D721Med (cell line): ENCODE measurements at places on chromosomes 5 and 9.

- no peak for DNase-seq
Observed at GRCh38 chr5:151808451-151809169, 36.9 kb downstream of the G3BP1 start.

- DNase-seq: no peak
Observed at GRCh38 chr9:7988644-7989280, 189.2 kb upstream of the DMAC1 start.

- no peak for DNase-seq
Observed at GRCh38 chr5:92942762-92943161, 638.3 kb downstream of the NR2F1-AS1 start.

DNA sequence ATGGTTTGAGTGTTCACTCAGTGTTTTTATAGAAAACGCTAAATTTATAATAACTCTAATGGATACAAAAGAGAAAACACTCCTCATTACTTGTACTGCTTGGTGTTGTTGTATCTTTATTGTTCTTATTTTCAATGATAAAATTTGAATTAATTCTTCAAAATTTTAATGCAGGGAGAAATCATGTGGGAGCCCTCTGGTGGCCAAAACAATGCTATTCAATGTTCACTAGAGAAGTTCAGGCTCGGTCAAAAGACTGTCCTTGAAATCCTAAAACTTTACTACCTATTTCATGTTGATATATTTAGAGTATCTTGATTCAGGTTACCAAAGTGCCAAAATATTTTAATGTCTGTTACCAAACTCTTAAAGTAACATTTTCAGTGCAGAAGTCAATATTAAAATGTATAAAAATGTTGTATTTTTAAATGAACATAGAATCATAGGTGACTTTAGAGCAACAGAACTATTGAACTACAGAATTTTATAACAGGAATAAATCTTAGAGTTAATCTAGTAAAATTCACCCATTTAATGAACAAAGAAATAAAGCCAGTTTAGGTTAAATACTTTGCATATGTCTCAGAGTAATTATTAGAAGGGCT lies 1259.8 kb downstream of the PTPRD start:
- DNase-seq: no peak
